ENCODE measurements at places on chromosomes 3 and 15.

DNA sequence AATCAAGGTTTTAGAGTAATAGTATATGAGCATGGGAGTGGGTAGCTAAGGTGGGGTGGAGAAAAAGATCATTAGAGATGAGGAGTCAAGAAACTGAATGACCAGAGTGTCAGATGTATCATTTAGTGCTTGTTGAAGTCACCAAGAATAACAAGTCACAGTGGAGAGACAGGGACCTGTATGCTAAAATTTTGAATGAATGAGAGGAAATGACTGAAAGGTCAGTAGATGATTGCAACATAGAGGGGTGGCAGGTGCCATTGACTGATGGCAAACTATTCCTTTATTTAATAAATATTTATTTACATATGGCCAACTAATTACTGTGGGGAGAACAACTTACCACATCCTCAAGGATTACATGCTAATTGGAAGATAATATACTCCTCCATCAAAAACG, 75.0 kb upstream of the ANKRD28 start:
- no peak for DNase-seq

GRCh38 chr3:102480139-102480538, 45.3 kb downstream of the ZPLD1 start:
- no peak for DNase-seq

DNA sequence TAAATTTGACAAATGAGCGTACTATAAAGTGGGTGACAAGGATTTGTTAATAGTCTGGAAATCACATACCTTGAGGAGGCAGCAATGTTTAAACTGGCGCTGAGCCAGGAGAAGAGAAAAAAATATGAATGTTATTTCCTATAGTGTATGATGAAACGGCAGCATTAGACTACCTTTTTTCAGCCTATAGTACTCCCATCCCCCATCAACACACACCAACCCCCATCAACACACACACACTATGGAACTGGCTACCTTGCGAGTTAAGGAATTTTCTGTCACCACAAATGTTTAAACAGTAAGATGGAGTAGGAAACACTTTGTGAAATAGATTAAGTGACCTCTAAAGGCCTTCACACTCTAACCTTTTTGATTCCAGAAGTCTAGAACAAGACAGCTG, 46.8 kb upstream of the ZCWPW2 start:
- no peak for DNase-seq

GRCh38 chr3:100682056-100682853, 27.0 kb upstream of the TFG start:
- DNase-seq, result no peak

DNA sequence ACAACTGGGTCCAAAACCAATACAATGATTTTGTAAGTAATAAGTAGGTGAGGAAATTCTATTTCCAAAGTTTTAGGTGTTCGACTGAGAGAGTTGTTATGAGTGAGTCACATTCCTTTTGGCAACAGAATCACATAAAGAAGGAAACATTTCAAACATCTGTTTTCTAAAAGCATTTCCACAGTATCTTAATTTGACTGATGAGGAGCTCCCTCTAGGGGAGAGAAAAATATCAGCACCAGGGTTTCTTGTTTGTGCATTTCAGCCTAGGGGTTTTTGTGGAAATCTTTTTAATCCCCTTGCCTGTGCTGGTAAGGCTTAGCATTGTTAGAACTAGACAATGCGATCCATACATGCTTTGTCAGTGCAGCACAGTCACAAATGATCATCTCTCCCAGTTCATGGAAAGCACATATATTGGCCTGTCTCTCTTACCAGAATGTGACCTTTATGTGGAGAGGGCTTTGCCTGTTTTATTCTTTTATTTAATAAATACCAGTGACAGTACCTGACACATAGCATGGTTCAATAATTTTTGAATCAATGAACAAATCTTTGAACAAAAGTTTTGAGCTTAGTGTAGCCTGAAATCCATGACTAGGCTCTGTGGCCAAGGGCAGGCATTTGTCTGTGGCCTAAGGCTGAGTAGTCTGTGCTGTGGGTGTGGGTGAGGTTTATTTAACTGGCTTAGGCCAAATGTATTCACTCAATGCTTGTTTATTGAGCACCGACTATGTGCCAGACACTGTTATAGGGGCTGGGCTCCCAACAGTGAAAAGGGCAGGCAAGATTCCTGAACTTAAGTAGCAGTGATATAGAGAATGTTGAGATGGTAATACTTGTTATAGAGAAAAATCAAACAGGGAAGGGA, 21.1 kb upstream of the IQCF6 start:
- peak; percentile 56 for DNase-seq

GRCh38 chr15:73295630-73296286, 73.0 kb downstream of the HCN4 start:
- no peak for DNase-seq

DNA sequence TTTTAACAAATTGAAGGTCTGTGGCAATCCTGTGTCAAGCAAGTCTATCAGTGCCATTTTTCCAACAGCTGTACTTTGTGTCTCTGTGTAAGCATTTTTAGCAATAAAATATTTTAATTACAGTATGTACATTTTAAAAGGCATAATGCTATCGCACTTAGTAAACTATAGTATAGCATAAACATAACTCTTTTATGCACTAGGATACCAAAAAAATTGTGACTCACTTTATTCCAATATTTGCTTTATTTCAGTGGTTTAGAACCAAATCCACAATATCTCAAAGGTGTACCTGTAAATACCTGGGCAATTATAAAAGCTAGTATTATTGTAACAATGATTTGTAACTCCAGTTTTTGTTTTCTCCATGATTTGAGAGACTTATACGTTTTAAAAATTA, 46.5 kb downstream of the FRMD5 start:
- DNase-seq, result no peak

- no peak for DNase-seq
Observed at GRCh38 chr3:120983841-120984240, 75.8 kb downstream of the STXBP5L start.

GRCh38 chr15:54571576-54571975, 593.3 kb downstream of the UNC13C start:
- no peak for DNase-seq

DNA sequence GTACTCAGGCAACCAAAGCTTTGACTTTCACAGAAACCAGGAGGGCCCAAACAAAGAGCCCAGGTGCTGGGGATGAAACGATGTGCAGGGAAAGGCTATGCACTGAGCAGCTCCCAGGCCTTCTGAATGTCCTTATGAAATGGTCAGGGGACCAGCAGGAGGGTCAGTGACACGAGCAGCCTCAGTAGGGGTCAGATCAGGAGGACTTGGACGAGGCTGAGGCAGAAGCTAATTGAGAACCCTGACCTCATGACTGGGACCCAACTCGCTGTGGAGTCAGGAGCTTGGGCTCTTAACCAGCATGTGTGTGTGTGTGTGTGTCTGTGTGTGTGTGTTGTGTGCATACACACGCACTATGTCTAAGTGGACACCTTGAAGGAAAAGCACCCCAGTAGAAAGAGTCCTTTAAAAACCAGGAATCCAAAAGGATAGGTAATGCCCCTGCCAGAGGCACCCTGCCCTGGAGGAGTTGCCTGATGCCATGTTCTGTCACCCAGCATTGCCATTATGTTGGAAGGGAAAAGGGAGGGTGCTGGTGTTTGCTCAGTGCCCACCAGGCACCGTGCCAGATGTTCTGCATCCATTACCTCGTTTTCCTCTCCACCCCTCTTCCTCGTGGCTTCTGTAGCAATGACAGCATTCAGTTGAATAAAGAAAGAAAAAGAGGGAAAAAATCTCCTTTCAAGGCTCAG, 50.9 kb downstream of the CORO2B start:
- DNase-seq, result no peak

- no peak for DNase-seq
Observed at GRCh38 chr3:50158530-50159146, 3.5 kb downstream of the SEMA3F start.

GRCh38 chr15:73626072-73626471, 7.1 kb downstream of the NPTN start:
- DNase-seq, result no peak

DNA sequence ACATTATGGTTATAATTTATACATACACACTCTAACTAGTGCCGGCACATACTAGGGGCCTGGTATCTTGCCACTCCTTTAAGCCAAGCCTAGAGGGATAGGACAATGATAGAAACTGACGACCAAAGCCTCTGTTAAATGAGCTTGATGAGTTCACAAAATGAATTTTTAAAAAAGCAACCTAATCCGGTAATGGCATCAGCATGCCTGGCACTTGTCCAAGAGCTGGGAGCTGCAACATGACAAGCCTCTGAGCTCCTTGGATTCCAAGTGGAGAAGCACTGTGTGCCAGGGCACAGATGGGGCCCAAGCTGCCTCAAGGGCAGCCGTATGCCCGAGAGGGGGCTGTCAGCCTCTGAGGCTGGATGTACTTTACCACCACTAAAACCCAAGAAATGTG, 9.7 kb downstream of the ETV5 start:
- DNase-seq, result no peak

GRCh38 chr15:67992834-67993233, 61.3 kb upstream of the PIAS1 start:
- DNase-seq, result no peak

- no peak for DNase-seq
Observed at GRCh38 chr15:96347181-96348111, 16.9 kb downstream of the NR2F2 start.

GRCh38 chr3:190385731-190386688, 2.0 kb upstream of the CLDN16 start:
- DNase-seq, result no peak

- DNase-seq, result no peak
Observed at GRCh38 chr3:120407508-120408287, 43.1 kb downstream of the FSTL1 start.

DNA sequence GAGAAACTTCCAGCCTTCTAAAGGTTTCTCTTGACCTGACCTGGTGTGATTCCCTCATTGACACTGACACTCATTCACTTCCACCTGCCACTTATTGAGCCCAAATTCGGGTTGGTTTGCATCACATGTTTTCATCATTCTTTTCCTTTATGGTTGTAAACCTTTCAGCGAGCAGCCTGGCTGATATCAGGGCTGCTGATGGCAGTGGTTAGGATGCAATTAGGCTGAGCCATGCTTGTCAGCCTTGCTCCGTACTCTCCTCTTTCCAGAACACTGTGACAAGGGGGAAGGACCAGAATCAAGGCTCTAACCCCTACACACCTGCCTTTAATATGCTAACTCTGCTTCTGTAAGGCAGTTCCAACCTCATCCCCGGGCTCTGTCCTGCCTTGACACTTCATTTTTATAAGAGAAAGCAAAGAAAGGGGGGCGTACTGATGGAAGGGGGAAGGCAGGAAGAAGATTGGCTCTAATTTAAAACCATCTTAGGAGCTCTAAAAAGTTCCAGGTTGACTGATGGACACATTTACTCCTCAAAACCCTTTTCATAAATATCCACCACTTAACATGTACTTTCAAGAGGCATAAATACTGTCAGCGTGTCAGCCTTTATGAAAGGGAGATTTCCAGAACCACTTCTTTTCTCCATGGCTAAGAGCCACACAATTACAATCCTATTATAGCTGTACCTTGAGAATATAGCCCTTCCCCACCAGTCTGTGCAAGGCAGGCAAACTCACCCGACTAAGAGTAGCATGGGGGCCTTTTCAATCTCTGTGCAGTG, 5.7 kb downstream of the NMNAT3 start:
- DNase-seq, result no peak

- peak; percentile 45 for DNase-seq
Observed at GRCh38 chr3:42572278-42572677, 9.5 kb downstream of the SEC22C start.

DNA sequence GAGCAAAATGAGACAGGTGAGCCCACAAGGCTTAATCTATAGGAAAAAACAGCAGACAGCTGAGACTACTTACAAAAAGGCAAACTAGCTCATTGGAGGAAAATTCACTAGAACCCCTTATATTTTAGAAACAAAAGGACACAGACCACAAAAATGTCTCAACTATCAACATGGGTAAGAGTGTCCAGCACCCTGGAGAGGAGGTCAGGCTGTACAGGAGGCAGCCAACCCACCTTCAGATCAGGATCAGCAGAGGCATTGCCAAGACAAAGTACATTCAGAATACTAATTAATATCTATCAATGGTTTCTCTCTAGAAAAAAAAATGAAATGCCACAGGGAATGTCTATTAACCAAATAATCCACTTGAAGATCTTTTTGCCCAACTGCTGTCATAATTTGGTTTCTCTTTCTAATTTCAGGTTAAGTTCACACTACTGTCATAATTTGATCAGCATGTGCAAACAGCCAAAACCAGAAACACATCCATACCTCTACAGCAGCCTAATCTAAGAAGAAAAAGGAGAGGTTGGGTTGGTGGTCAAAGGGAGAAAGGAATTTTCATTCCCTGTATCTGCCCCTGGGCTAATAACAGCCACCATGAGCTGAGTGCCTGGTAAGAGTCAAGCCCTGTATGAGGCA, 26.0 kb upstream of the THBS1 start:
- DNase-seq, result peak; percentile 37
